ENCODE measurements at places on chromosomes 6 and 20.

GRCh38 chr6:143176090-143177021 is 115.7 kb downstream of the AIG1 start:
- no peak overlapping the region for H3K4me3 ChIP-seq
- H3K27ac ChIP-seq, result no peak overlapping the region
- no peaks in the 10 kb centered on the region for H3K36me3 ChIP-seq
- no peak for DNase-seq
- H3K4me1 ChIP-seq, result no peaks in the 10 kb centered on the region

- H3K27ac ChIP-seq, result no peak overlapping the region
- peak; percentile 34 for DNase-seq
- no peak overlapping the region for H3K4me3 ChIP-seq
- peaks cover 3% of the 10 kb centered on the region for H3K4me1 ChIP-seq
- no peaks in the 10 kb centered on the region for H3K36me3 ChIP-seq
These were observed 30.3 kb downstream of the CEBPB start for GRCh38 chr20:50220894-50221365.

- H3K4me1 ChIP-seq, result peaks cover 4% of the 10 kb centered on the region
- H3K27ac ChIP-seq, result no peak overlapping the region
- no peaks in the 10 kb centered on the region for H3K27me3 ChIP-seq
- peak; percentile 74 for DNase-seq
- no peak overlapping the region for H3K4me3 ChIP-seq
These were observed 4.1 kb upstream of the SPAG4 start for GRCh38 chr20:35611482-35611881.

DNA sequence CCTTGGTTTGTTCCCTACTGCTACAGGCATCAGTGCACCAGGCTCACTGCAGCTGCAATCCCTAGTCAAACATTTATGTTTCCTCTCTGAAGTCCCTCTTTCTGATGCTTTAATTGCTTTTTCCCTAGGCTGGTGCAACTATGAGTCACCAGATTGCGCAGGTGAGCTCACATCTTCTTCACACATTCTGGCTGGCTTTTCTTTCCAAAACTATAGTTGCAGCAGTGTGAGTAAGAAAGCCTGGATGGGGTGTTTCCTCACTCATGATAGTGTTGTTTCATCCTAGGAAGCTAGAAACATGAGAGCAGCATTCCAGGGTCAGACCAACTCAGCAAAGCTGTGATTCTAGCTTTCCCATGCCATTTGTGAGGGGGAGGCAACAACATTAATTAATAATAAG is 296.4 kb downstream of the PAX1 start:
- DNase-seq, result no peak
- no peak overlapping the region for H3K27ac ChIP-seq
- H3K4me1 ChIP-seq, result no peaks in the 10 kb centered on the region

- H3K27me3 ChIP-seq, result no peaks in the 10 kb centered on the region
- H3K27ac ChIP-seq, result no peak overlapping the region
- no peak for DNase-seq
- no peak overlapping the region for H3K4me3 ChIP-seq
- no peaks in the 10 kb centered on the region for H3K36me3 ChIP-seq
These were observed 17.9 kb downstream of the ABHD12 start for GRCh38 chr20:25372584-25373336.

GRCh38 chr6:129130959-129131681 is 248.2 kb downstream of the LAMA2 start:
- no peak for DNase-seq
- H3K4me3 ChIP-seq, result no peak overlapping the region
- H3K4me1 ChIP-seq, result no peaks in the 10 kb centered on the region
- H3K27ac ChIP-seq, result no peak overlapping the region

DNA sequence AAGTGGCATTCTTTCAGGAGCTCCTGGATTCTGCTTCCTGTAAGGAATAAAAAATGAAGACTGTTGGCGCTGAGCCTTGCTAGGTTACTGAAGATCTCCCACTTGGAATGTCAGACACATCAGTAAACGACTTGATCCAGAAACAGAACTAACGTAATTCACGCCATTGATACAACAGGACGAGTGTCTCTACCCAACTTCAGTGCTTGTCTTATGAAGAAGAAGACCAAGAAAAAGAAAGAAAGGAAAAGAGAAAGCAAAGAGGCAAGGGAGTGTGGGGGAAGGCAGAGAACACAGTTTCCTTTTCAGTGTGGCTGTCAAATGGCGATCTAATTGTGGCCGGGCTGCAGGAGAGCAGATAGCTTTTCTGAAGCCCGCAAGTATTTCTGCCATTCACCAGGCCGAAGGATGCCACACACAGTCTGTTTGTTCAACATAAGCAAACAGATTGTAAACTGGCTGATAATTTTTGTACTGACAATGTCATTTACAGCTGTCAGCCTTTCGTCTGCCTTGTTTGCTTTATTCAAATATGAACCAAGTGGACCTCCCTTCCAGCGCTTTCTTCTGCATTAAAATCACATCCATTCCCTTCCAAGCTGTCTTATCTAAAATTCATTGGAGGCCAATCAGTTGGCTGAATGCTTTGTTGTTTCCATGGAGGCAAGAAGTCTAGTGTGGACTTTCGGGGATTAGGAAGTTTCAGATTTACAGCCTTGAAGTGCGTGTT is 180.6 kb downstream of the FOXA2 start:
- H3K27ac ChIP-seq, result no peak overlapping the region
- no peaks in the 10 kb centered on the region for H3K27me3 ChIP-seq
- no peak overlapping the region for H3K4me3 ChIP-seq
- no peaks in the 10 kb centered on the region for H3K4me1 ChIP-seq

DNA sequence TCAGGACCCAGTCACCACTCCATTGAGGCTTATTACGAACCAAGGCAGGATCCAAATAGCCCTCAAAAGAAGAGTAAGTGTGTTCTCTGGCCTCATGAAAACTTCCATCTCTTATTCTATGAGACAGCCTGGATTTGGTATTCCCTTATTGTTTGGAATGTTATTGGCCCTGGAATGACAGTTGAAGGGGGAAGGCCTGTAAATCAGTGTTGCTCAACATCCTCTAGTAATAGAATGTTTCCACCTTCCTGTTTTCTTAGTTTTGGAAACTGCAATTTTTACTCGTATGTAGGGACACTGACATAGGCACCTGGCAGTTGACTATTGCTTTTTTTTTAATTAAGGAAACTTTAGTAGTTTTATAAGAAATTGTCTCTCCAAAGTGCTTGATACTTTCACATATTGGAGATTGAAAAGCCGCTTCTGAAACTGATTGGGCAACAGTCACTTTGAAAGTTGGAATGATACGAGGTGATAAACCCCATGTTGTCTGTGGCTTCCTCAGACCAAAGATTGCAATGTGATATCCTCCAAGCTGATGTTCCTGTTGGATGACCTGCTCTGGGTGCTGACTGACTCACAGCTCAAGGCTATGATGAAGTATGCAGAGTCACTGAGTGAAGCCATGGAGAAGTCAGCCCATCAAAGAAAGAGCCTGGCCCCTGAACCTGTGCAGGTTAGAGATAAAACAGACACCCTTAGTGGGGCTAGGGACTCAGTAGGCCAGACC is 43.1 kb downstream of the BLTP3A start:
- no peaks in the 10 kb centered on the region for H3K36me3 ChIP-seq
- H3K27ac ChIP-seq, result no peak overlapping the region
- H3K4me1 ChIP-seq, result no peaks in the 10 kb centered on the region
- H3K27me3 ChIP-seq, result no peaks in the 10 kb centered on the region

GRCh38 chr6:6885521-6886170 is 222.1 kb upstream of the RREB1 start:
- peaks cover 6% of the 10 kb centered on the region for H3K4me1 ChIP-seq
- H3K4me3 ChIP-seq, result no peak overlapping the region
- H3K27me3 ChIP-seq, result no peaks in the 10 kb centered on the region
- DNase-seq, result peak; percentile 61
- no peak overlapping the region for H3K27ac ChIP-seq

- no peak for DNase-seq
- no peaks in the 10 kb centered on the region for H3K36me3 ChIP-seq
- peak overlapping the region; percentile 46 for H3K27ac ChIP-seq
These were observed 109.2 kb downstream of the ARID1B start for GRCh38 chr6:156886409-156886808.

DNA sequence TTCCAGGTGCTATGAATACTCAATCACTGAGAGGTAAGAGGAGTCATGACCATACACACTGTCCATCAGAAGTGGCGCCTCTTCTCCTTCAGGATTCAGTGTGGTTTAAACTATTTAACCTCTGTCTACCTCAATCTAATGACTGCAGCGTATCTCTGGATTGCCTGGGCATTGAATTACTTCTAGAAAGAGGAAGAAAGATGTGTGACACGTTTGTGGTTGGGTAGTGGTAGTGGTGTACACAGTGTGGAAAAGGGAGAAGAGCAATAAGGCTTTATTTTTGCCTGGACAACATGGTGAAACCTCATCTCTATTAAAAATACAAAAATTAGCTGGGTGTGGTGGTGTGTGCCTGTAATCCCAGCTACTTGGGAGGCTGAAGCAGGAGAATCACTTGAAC is 38.0 kb upstream of the ECHDC1 start:
- H3K4me1 ChIP-seq, result no peaks in the 10 kb centered on the region
- no peak overlapping the region for H3K27ac ChIP-seq
- H3K36me3 ChIP-seq, result no peaks in the 10 kb centered on the region
- H3K4me3 ChIP-seq, result no peak overlapping the region
- H3K27me3 ChIP-seq, result no peaks in the 10 kb centered on the region

GRCh38 chr6:132257561-132257960 is 143.7 kb downstream of the MOXD1 start:
- H3K4me1 ChIP-seq, result no peaks in the 10 kb centered on the region
- H3K27ac ChIP-seq, result no peak overlapping the region

GRCh38 chr6:125363824-125364165 is 62.0 kb upstream of the HDDC2 start:
- H3K27ac ChIP-seq, result no peak overlapping the region
- peak overlapping the region; percentile 46 for H3K4me3 ChIP-seq
- DNase-seq, result no peak
- peaks cover 8% of the 10 kb centered on the region for H3K4me1 ChIP-seq
- H3K36me3 ChIP-seq, result no peaks in the 10 kb centered on the region

DNA sequence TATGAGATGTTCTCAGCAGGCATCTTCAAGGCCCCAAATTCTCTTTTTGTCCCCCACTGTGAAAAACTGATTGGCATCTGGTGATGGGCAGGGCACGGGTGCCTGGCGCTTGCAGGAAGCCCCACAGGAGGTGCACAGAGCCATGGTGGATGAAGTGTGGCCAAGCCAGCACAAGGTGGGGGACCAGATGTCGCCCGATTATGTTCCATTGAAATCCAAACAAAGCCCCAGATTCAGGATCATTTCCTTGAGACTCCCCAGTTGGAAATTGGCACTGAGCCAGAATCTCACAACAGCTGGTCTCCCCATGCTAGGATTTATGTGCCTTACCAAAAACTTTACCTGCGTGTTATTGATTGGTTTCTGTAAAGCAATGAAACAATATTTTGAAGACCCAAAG is 186.1 kb downstream of the ADAT2 start:
- H3K27ac ChIP-seq, result no peak overlapping the region
- no peaks in the 10 kb centered on the region for H3K36me3 ChIP-seq
- H3K27me3 ChIP-seq, result no peaks in the 10 kb centered on the region
- no peak for DNase-seq
- no peaks in the 10 kb centered on the region for H3K4me1 ChIP-seq
- no peak overlapping the region for H3K4me3 ChIP-seq

DNA sequence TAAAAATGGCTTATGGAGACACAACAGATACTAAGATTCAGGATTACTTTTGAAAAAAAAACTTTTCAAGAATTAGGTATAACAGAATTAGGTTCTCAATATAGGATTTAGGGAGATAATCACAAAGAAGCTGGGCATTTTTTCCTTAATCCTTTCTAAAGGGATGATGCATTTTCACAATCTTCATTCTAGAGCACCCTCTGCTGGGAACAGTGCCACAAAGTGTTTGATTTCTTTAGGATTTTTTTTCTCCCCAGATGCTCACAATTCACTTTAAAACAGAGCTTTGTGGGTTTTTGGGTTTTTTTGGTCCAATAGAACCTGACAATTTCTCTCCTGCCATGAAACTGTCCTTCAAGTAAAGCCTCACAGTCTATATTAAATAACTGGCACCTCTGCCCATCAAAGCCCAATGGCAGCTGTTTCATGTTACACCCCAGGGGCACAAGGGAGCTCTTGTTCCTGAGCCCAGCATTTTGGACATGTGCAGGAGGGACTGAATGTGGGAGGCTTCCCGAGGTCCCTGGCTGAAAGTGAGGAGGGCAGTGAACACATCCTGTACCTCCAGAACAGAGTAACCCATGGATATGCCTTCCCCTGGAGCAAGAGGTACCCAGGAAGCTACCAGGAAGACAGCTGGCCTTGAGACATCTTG is 39.7 kb downstream of the PREP start:
- DNase-seq, result no peak
- H3K4me3 ChIP-seq, result no peak overlapping the region
- H3K27ac ChIP-seq, result no peak overlapping the region
- no peaks in the 10 kb centered on the region for H3K36me3 ChIP-seq
- no peaks in the 10 kb centered on the region for H3K27me3 ChIP-seq
- no peaks in the 10 kb centered on the region for H3K4me1 ChIP-seq

DNA sequence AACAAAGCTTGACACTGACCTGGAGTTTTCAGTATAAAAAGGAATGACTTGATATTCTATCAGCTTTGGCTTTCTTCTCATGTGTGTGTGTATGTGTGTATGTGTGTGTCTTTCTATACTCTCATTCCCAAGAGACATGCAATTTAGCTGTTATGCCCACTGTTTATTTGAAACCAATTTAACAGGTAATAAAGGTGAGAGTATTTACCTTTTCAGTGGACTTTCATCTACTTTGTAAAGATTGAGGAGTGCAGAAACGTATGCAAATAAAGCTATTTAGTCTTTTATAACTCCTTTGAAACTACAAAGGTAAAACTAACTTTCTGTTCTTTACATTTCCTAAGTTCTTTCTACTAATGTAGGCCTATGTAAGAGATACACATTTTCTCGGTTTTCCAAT is 103.5 kb upstream of the HS3ST5 start:
- no peak overlapping the region for H3K4me3 ChIP-seq
- H3K27ac ChIP-seq, result no peak overlapping the region
- H3K36me3 ChIP-seq, result no peaks in the 10 kb centered on the region
- no peak for DNase-seq
- H3K4me1 ChIP-seq, result no peaks in the 10 kb centered on the region

DNA sequence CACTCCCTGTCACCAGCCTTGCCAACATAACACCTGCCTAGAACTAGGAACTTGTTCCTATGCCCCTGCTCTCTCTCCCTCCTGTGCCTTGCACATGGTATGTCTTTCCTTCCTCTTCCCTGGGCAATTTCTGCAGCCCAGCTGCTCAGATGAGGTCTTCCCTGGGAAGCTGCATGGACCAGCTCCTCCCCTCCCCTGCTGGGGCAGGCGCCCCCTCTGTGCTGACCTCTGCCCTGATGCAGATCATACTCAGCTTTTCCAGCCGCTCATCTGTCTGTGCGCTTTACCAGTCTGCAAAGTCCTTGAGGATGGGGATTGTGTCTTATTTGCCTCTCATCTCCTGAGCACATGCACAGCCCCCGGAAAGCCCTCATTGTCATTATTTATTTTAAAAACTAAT is 161.8 kb downstream of the SCML4 start:
- H3K27me3 ChIP-seq, result no peaks in the 10 kb centered on the region
- H3K27ac ChIP-seq, result no peak overlapping the region
- no peak overlapping the region for H3K4me3 ChIP-seq
- no peaks in the 10 kb centered on the region for H3K36me3 ChIP-seq
- DNase-seq, result no peak
